CD4-positive, alpha-beta T cell treated with Interferon alpha-2 for 1 hour (primary cell): ENCODE measurements at places on chromosomes 5 and 9.

DNA sequence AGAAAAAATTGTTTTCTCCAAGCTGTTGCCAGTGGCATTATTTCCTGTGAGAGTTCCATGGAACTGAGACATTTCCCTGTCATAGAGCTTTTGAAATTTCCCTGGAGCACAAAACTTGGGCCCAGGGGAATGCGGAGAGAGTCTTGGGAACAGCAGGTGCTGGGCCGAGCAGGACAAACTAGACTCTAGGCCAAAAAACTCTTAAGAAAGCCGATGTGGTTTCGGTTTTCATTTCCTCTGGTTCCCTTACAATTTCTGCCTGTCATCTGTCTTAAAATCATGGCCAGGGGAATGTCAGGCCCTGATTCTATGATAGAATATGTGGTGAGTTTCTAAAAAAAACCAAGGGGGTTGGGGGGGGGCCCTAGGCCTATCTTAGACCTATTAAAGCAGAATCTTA, 4.6 kb downstream of the SLC35A4 start:
- DNase-seq = peak; percentile 75

- DNase-seq = peak; percentile 68
These were observed 49.9 kb upstream of the GARNL3 start for GRCh38 chr9:127214421-127215267.

DNA sequence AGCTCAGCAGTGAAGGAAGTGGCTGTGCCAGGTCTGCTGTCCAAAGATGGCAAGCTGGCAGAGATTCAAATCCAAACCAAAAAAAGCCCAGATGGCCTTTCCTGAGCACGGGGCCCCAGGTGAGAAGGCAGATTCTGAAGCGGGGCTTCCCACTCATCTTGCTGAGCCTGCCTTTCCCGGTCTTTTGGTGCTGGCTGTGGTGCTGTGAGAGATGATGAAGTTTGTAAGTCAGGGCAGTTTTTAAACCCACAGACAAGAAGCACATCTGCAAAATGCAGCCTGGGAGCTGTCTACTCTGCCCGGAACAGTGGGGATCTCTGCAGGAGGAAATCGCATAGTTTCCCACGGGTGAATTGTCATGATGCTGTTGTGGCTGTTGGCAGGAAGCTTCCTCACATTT, 85.0 kb upstream of the IRX4 start:
- no peak for DNase-seq

GRCh38 chr5:135327429-135328127, 71.5 kb downstream of the MACROH2A1 start:
- no peak for DNase-seq

- DNase-seq = no peak
These were observed 18.4 kb downstream of the CAMK4 start for GRCh38 chr5:111242606-111243005.

DNA sequence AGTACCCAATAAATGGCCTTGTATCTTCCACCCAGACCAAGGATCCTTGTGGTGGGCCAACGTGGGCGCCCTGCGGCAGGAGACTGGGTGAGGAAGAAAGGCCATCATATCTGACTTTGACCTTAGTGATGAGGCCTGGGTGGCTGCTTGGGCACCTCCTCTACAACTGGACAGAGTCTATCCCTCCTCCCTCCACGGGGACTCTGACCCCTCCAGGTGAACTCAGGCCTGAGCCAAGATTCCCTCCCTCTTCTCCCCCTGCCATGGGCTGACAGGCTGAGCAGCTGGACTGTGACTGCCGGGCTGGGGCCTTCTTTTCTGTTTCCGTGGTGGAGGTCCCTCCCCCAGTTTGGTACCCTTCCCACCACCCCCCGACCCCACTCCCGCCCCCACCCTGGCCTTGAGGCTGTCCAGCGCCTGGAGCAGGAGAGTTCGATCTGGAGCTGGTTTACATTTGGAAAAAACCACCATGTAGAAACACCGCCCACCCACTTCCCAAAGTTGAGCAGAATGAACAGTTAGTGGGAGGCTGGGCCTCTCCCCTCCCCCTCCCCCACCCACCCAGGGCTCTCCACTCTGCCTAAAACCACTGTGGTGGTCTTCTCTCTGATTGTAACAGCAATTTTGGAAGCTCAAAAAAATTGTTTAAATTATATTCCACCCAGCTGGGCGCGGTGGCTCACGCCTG, 1.2 kb upstream of the PHYHD1 start:
- DNase-seq = no peak

GRCh38 chr5:127957701-127958239, 125.8 kb upstream of the SLC12A2 start:
- no peak for DNase-seq

DNA sequence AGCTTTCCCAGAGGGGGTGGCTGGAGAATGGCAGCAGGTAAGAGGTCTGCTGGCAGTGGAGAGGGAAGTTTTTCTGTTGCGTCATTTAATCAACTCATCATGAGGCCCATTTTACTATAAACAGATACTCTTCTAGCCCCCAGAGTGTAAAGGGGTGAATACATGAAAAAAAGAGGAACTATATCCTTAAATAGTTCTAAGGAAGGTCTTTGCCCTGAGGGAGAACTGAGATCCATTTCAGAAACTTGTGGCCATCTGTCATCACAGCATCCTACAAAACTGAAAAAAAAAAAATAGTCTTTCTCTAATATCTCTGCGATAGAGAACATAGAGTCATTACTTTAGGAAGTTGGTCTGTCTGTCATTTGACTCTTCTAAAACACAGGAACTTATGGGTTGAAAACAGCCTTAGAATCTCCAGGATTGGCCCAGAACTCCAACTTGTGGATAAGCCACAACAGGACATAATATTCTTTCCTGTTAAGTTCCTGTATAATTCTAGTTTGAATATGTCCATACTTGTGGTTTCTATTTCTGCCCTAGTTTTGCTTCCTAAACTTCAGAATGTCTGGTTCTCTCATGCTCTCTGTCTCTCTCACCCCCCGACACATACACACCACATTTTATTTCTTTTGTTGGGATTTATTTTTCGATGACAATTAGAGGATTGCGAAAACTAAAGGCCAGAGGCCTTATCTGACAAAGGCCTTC, 238.5 kb upstream of the PIK3R1 start:
- no peak for DNase-seq

DNA sequence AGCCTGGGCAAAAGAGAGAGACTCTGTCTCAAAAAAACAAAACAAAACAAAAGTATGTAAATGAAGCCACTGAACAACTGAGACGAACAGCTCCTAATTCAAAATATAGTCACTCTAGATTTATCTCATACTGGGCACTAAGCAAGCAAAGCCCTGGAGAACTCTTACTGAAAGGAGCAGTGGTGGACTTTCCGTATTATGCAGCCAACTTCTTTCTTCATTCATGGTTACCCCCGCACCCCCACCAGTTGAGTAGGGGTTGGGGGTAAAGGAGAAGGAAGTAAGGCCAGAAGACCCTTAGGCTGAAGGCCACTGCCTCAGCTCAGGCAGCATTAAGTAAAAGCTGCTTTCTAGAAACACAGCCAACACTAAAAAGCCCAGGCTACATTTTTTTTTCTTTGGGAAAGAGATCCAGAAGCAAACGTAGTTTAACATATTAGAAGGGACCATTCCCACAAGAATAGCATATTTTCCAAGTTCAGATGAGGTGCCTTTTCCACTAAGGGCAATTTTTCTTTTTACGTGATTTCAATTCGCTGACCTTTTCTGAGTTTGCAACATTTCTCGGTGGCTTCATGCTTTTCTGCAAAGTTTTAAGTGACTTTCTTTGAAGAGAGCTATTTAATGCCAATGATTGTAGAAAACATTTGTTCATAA, 55.3 kb downstream of the MAPKAP1 start:
- DNase-seq = no peak

GRCh38 chr9:121645003-121645402, 6.4 kb upstream of the DAB2IP start:
- DNase-seq = no peak

- DNase-seq = no peak
These were observed 85.4 kb upstream of the CEP78 start for GRCh38 chr9:78150312-78150982.

GRCh38 chr9:94796687-94797086, 70.2 kb downstream of the AOPEP start:
- no peak for DNase-seq

GRCh38 chr9:121217609-121218292, 16.1 kb upstream of the RAB14 start:
- DNase-seq = no peak

DNA sequence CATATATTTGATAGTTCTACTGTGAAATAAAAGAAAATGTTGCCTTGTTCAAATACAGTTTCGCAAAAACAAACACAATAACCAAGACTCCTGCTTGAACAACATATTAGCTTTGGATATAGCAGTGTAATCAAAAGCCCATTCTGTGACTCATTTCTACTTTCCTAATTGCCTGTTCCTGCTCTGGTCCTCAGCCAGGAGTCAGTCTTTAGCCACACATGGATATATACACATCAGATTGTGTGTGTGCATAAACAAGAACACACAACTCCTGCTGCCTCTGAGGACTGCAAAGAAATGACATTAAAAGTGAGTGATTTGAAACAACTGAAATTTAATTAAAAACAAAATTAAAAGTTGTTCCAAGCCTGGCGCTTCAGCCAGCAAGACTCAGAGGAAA, 334.8 kb downstream of the TRIM32 start:
- DNase-seq = no peak

DNA sequence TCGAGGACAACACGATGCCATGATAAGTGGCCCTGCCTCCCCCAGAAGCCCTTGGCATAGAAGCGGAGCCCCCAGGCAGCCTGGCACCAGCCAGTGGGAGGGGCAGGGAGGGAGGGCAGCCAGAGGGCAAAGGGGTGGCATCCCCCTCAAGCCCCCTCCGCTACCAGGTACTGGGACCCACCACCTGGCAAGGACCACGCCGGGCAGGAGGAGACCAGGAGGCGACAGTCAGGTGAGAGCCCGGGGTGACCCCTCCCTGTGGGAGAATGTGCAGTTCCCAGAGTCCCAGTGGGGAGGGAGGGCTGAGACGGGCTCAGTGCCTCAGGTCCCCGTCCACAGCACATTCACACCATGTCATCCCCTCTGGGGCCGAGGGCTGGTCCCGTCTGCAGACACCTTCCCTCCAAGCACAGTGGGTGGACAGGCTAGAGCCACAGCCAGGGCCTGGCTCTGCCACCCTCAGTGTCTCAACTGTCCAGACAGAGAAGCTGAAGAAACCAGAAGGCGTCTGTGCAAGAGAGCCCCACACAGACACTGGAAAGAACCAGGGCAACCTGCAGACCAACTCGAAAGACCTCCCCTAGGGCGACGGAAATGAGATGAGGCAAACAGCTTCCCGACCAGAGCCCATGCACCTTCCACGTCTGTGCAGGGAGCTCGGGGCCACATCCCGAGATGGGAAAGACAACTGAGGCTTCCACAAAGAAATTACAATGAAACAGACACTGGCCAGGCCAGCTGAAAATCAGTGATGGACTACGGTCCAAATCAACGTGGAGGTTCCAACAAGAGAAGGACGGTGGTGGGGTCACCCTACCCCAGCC, 11.1 kb downstream of the BRD3 start:
- no peak for DNase-seq
